Stimulated activated CD8-positive, alpha-beta memory T cell treated with anti-CD3 and anti-CD28 coated beads, Interleukin-15, amount 100 ng/mL, for 48 hours (primary cell): ENCODE measurements at places on chromosomes 5 and 9.

DNA sequence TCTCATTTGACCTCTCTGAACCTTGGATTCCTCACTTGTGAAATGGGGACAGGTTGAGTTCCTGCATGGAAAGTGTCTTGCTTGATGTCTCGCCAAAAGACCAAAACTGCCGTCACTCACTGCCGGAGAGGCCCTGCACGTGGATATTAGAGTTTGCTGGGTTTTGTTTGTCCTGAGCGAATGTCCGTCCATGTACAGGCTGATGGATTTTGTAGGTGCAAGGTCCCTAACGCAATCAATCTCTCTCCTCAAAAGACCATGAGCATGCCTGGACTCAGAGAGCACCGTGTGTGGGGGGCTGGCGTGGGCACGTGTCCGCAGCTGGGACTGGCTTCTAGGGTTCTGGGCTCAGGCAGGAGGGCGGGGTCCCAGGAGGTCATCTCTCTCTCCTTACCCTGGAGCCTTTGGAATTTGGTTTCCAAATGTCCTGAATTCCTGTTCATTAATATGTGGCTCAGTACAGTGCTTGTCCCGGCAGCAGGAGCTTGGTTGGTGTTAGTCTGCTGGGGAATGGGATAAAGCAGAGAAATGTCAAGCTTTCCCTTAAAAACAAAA lies 146.0 kb upstream of the IER5L start:
- DNase-seq: no peak

DNA sequence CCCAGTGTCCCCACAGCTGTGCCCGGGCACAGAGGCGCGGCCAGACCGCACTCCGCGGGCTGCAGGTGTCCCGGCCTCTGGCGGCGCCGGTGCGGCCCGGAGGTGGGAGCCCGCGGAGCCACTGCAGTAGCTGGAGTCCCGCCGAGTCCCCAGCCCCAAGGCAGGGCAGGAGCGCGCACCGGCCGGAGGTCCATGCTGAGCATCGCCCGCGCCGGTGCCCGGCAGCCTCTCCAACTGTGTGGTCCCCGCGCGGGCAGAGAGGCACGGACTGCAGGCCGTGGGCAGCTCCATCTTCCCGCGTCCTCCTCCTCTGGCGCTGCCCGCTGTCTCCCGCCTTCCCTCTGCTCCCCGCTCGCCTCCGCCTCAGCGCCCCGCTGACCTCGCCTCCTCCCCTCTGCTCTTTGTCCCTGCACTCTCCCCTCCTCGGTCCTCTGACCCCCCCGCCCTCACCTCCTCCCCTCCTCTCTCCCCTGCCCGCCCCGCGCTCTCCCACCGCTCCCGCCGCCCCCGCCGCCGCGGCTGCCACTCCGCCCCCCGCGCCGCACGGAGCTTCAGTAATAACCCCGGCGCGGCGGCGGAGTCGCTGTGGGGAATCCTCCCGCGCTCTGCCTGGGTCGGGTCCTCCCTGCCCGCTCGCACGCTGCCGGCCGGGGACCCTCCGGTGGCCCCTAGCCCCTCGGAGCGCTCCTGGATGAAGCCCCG lies at the start of gene ADAMTS16:
Gene ADAMTS16, plus strand, starts transcription at position 554 of the 702 bp plus-strand sequence. Its CDS starts 138 bp downstream, at position 692.
- DNase-seq: no peak

DNA sequence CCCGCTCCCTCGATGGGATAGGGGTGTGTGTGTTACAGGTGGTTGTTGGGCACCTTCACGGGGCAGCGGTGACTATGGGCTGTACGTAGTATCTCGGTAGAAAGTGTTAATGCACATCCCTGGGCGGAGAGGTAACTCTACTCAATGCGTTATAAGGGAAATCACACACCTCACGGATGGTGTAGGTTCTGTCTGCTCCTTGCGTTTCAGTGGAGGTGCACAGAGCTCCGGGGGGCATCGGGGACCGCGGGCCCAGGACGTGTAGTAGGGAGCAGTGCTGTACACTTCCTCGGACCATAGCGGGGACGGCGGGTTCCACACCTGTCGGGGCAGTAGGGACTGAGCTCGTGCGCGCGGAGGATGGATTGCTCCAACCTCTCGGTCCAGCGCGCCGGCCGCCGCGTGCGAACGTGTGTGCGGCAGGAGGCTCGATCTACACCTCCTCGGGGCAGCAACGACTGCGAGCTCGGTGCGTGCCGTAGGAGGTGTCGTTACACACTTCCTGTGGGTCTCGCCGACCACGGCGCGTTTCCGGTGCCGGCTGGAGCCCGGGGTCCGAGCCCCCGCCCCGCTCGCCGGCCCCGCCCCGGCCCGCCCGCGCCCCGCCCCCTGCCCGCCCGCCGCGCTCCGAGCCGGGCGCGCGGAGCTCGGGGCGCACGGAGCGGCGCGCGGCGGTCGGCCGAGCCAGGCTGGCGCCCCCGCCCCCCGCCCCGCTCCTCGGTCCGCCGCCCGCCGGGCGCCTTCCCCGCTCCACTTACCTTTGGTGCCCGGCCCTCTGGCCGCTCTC lies at the start of gene KIAA1958:
Gene KIAA1958, plus strand, starts transcription at position 607 of the 787 bp plus-strand sequence. CDS start 87,254 bp downstream, outside the sequence.
- DNase-seq: peak; percentile 83

DNA sequence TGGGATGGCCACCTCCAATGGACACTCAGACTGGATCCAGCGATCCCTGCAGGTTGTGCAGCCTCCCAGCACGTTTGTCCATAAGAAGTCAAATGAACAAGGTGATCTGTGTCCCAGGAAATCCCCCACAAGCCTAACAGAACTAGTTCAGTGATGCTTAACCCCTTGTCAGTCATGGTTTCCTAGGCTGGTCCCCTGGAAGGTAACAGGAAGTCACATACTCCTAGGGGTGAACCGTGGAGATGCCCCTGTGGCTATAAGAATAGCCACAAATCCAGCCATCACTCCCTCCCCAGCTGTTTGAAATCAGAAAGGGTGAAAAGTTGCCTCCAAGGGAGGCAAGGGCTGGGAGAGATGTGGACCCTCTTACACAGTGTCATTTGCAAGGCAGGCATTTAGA lies 22.5 kb downstream of the PAX5 start:
- no peak for DNase-seq

- DNase-seq: no peak
Measured at GRCh38 chr9:21154018-21154608, 12.3 kb downstream of the IFNA21 start.

GRCh38 chr5:91556-92263 lies at the start of gene PLEKHG4B:
TSS of gene PLEKHG4B (plus strand) at chr5:92168. CDS start at chr5:92232, 64 bp downstream.
- DNase-seq: peak; percentile 5

GRCh38 chr5:92838253-92838652 lies 742.8 kb downstream of the NR2F1-AS1 start:
- DNase-seq: no peak

- no peak for DNase-seq
Measured at GRCh38 chr5:116859666-116860320, 285.2 kb upstream of the SEMA6A start.

- DNase-seq: no peak
Measured at GRCh38 chr5:153352685-153353219, 137.7 kb upstream of the GRIA1 start.

DNA sequence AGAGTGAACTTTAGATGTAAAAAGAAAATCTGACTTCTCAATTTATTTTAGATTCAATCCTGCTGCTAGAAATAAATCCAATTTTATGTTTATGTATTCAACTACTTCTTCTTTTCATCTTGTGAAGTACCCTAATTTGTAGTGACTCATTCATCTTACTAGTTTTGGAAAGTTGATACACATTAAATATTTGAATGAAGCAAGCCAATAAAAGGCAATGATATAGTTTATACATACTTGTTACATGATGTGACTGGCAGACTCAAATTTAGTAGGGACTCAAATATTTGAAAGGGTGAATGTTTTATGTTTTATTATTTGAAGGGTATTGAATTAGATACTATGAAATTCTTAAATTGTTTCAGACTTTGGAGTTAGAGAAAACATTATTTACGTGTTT lies 34.7 kb downstream of the CSNK1G3 start:
- DNase-seq: no peak

GRCh38 chr9:95096381-95096780 lies 221.1 kb downstream of the FANCC start:
- no peak for DNase-seq

- no peak for DNase-seq
Measured at GRCh38 chr5:51746023-51746422, 362.8 kb downstream of the ISL1 start.

GRCh38 chr5:133499895-133500294 lies 112.4 kb downstream of the FSTL4 start:
- no peak for DNase-seq

DNA sequence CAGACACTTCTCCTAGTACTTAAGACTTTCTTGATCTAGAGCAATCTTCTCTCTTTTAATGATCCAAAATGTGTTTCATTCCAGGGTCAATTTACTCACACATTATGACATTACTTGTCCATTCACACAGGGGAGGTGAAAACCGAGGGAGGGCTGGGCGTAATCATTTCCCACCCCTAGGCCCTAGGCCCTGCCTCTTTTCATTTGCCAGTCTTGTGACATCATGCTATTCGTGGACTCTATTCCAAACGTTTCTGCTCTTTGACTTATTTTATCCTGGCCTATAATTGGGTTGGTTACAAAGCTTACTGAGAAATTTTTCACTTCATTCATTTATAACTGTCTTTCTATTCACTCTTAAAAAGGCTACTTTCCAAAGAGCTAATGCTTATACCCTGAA lies 2.4 kb downstream of the DCAF12 start:
- DNase-seq: no peak

GRCh38 chr5:136808756-136809155 lies 443.4 kb upstream of the TRPC7 start:
- DNase-seq: no peak

DNA sequence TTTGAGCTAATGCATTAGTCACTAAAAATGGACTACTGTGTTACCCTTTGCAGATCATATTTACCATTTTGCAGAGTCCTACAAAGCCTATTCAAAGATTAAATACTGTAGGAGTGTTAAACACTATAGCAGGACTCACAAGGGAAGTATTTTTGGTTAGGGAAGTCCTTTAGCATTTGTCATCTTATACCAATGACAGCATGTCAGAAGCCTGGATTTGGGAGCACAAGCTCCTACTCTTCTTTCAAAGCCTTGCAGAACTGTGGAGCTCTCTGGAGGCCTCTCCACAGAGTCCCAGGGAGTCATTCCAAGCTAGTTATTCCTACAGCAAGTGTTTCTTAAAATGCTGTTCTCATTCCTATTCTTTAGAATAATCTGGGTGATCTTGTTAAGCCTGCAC lies 288.8 kb downstream of the PIK3R1 start:
- no peak for DNase-seq

GRCh38 chr5:105836268-105836667 lies 1834.5 kb downstream of the EFNA5 start:
- no peak for DNase-seq

DNA sequence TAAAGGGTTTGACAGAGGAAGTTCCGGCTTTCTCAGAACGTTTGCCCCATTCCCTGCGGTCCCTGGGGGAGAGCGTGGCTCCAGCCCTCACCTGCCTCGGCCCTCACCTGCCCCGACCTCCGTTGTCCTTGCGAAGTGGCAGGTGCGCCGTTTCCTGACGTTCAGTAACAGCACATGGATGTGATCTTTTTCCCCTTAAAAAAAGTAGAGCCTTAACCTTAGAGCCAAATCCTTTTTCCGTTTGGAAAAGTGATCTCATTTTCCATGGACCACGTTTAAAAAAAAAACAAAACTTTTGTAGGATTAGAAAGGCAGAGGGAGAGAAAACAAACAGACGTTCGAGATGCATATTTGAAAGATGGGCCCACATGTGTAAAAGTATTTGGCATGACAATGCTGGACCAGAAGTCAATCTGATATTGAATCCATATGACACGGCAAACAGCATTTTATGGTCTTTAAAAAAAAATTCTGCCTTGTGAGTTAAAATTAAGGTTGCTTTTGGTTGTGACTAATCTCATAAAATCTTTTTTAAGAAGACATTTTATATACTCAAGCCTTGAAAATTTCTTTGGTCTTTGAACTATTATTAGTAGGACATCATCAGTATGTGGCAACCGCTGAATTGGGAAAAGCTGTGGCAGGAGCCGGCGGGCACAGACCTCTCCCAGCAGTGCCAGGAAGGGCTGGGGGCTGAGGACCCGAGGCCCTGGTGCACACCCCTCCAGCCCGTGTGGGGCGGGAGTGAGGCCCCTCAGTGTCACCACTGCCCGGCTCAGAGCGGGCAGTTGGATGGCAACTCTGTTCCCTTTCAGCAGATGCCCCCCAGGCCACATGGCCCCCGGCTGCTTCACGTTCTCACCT lies 42.5 kb upstream of the EXOC3 start:
- no peak for DNase-seq

GRCh38 chr9:21552244-21553170 lies 70.4 kb upstream of the IFNE start:
- no peak for DNase-seq

- DNase-seq: no peak
Measured at GRCh38 chr9:84811072-84811750, 141.7 kb downstream of the NTRK2 start.

DNA sequence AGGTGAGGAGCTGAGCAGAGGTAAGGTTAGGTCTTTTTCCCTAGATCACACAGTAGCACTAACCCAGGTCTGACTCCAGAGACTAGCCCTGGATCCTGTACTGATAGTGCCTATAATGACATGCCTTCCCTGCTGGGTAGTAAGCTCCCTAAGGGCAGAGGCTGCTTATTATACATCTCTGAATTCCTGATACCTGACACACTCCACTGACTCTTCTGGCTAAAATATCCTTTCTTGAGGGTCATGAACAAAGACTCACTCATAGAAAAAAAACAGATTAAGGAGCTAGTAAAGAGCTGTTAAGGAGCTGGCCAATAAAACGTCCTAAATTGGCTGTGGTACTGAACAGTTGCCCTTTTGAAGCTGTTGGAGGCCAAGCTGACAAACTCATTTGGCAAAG lies 149.0 kb upstream of the ITGA1 start:
- DNase-seq: no peak

GRCh38 chr9:91727316-91727861 lies 222.6 kb downstream of the ROR2 start:
- no peak for DNase-seq

- DNase-seq: no peak
Measured at GRCh38 chr5:159891371-159891770, 24.9 kb upstream of the ADRA1B start.

GRCh38 chr9:132241840-132242620 lies 80.2 kb downstream of the NTNG2 start:
- DNase-seq: no peak

DNA sequence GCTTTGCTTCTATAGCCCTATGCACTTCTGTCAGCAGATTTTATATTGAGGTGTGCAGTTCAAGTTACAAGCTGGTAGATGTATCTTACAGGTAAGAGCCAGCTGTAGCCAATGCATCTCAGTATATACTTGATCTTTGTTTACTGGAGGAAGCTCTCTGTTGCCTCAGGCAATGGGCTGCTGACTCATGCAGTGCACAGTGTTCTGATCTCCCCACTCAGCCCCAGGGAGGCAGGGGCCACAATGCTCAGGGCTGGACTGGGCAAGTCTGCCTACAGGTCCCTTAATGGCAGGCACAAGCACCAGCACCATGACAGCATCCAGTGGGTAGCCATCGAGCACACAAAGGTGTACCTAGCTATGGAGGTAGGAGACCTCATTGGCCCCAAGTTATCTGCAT lies 178.8 kb upstream of the CDH10 start:
- no peak for DNase-seq
